ENCODE measurements at places on chromosomes 12 and 14. TPM values are rescaled to one million over a fixed set of nuclear protein-coding genes. Genes with fewer than 3 reads are reported as not detected.

GRCh38 chr12:92675092-92675865 is 27.5 kb upstream of the PLEKHG7 start:
- DNase-seq: no peak

DNA sequence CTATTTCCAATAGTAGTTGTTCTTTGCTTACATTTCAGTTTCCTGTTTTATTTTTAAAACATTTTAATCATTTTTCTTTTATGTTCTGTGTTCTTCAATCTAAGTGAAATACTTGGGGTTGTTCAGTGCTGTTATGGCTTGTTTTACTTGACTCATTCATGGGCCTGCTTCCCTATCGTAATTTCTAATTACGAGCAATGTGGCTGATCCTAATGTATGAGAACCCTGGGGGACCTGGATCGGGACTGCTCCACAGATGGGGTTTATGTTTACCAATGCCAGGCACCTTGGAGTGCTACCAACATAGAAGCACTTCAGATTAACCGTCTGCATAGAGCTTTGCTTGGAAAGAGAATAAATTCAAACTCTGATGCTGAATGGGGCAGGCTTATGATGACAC is 29.8 kb downstream of the TECPR2 start:
- DNase-seq: no peak

- DNase-seq: no peak
Measured at GRCh38 chr12:69844416-69844815, 19.4 kb downstream of the MYRFL start.

- DNase-seq: no peak
Measured at GRCh38 chr14:105865904-105866840, 339.8 kb downstream of the TMEM121 start.

- DNase-seq: no peak
Measured at GRCh38 chr14:76391981-76392690, 16.2 kb downstream of the ESRRB start.

DNA sequence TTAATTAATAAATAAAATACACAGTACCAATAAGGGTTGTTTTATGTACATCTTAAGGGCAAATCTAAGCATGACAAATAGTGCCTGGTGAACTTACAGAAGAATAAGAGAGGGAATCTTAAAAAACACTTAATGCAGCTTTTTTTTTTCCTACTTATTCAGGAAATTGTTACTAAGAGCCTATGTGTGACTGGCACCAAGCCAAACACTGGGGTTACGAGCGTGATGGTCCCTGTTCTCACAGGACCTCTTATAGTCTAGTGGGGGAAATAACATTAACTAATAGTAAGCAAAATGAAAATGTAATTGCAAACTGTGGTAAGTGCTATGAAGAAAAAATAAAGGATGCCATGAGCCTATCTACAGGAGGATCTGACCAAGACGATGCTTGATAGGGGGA is 53.6 kb downstream of the RTN1 start:
- no peak for DNase-seq

GRCh38 chr12:48122065-48122834 is 3.1 kb downstream of the PFKM start:
- no peak for DNase-seq

GRCh38 chr12:104469066-104469465 is 12.3 kb downstream of the CHST11 start:
- no peak for DNase-seq

Gene MANSC4
- total RNA-seq: not detected

DNA sequence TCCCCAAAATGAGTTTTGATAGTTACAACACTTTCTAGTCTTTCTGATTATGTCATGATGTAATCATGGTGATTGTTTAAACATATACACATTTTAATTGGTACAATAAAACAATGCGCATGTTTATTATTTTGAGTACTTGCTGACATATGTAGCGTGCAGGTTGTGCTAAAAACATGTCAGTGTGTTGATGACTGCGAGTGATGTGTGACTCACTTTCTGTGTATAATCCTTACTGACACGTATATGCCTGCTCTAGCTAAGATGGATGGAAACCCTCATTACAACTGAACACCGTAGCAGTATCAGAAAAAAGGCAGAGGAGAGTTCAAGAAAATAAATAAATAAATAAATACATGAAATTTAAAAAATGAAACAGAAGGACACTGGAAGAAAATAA is 1552.4 kb upstream of the FLRT2 start:
- DNase-seq: no peak

- DNase-seq: no peak
Measured at GRCh38 chr12:51626629-51627028, 35.6 kb downstream of the SCN8A start.

Gene VRTN
- total RNA-seq: not detected

- DNase-seq: peak; percentile 45
Measured at GRCh38 chr14:24036169-24036962, 15.4 kb upstream of the CARMIL3 start.

Gene TTC7B
- 2.4 TPM for total RNA-seq

Gene CDC42BPB
- 5.3 TPM for total RNA-seq

DNA sequence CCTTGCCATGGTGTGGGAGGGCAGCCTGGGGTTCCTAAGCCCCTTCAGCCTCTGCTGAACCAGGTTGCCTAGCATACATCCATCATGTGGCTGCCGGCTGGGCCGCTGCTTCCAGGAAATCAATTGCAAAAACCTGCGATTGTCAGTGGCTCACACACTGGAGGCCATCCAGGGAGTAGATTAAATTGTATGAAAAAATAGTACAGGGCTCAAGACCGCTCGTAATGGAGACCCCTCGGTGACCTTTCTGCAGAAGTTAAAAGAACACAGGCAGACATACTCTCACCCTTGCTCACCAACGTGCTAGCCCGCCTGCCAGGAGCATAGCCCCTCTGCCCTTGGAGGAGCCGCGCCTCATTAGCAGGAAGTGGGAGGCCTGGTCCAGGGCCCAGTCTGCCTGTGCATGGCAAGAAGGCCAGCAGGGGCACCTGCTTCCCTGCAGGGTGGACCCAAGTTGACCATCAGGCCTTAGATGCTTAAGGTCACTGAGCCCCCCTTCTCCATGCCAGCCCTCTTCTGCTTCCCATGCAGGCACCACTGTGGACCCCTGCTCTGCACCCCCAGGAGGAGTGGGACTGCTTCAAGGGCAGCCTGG is 31.4 kb upstream of the CIPC start:
- no peak for DNase-seq

DNA sequence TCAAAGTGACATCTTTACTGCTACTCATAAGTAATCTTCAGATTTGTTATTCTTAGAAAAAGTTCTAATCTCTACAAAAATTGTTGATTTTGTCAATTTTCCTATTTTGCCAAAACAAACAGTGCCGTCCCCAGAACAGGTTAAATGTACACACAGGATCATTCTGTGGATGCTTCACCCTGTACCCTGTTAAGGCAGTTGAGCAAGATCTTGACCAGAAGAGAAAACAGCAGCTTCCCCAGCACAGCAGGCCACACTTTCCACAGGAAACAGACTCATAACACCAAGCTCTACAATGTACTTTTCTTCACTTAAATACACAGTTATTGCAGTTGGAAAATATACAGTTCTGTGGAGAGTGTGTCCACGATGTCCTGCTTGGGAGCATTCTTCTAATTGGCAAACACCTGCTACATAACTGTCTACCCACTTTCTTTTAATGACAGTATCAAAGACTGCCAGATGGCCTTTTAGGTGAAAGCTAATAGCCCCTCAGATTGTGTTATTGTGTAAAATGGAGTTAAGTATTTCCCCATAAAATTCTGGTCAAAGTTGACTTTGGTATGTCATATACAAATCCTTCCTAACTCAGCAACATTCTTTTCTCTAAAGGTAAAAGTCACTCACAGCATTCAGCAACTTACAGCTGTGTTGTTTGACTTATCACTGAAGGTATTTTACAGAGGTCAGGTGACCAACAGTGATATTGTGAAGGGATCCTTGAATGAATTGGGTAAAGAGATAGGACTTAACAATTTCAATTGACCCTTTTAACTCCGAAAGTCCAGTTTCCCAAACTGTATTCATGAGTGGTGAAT is 77.0 kb downstream of the SEC23A start:
- no peak for DNase-seq

DNA sequence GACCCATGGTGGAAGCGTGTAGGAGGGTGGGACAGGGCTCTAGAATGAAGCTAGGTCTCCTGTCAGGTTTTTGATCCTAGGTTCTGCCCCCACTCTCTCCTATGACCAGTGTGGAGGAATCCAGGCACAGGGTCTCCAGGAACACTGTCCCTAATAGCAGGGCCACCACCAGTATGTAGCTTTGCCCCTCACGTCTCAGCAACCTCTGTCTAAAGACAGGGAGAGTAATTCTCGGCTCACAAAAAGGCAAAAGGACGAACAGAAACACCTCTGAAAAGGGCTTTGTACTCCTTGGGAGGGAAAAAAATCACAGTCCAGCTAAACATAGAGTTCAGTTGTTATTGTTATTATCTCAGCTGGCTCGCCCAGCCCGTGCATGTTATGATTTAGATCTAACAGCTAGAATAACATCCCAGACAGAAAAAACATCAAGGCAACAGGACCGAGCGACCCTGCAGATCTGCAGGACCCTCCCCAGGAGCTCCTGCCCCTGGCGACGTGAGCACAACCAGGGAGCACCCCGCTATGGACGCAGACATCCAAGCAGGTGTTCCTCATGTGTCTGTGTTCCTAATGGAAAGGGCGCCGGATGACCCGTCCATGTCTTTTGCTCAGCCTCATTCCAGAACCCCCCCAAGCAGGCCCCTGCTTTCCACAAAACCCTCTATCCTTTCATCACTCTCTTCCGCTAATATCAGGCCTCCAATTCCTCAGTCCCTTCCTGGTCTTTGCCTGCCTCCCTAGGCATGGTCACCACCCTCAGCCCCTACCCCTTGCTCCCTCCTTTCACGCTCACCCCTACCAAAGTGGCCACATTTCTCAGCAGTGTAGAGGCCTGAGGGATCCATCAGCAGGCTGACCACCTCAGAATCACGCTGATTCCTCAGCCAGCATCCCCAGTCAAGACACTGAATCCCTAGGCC is 14.2 kb upstream of the SLC6A12 start:
- no peak for DNase-seq

Gene TBX3
- total RNA-seq: 0.26 TPM

Gene APAF1
- 27.2 TPM for total RNA-seq
